ENCODE measurements at places on chromosomes 16 and 17.

DNA sequence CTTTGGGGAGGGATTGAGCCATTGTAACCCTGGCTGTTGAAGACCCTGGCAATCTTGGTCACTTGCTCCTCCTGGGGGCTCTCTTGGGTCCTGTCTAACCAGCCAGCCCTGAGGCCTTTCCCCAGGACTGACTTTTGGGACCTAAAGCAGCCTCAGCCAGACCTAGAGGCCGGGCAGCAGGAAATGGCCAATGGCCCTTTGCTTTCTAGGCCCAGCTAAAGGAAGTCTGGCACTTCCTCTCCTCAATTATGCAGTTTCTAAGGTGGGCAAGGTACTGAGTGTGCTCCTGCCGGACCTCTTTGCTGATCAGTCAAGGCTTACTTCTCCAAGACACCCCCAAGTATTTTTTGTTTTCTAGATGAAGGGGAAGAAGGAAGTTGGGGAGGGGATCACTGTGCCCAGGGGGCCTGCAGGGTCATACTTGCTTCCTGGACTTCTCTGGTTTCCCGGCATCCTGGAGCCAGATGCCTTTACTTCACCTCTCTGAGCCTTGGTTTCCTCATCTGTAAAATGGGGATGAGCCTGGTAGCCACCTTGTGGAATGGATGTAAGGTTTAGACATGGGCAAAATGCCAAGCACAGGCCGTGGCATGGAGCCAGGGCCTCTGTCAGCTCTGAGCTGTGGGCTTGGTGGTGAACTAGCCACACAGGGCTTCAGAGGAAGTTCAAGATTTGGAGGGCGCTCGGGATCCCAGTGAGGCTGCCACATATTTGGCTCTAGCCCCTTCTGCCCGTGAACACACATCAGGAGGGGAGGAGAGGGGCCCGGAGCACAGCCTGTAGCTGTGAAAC is 8.6 kb downstream of the CX3CL1 start:
- no peak for DNase-seq

GRCh38 chr17:66920950-66921349 is 43.6 kb upstream of the CACNG4 start:
- no peak for DNase-seq

- no peak for DNase-seq
Observed at GRCh38 chr16:67260426-67261063, 11.8 kb downstream of the SLC9A5 start.

GRCh38 chr17:6753546-6753945 is 2.3 kb upstream of the XAF1 start:
- no peak for DNase-seq

Data from stimulated activated CD4-positive, alpha-beta T cell treated with anti-CD3 and anti-CD28 coated beads, Interleukin-4, amount 100 ng/mL, for 1 hour (primary cell).